Activated CD8-positive, alpha-beta memory T cell treated with anti-CD3 and anti-CD28 coated beads, Interleukin-2, amount 10 ng/mL, durations not matched to agents 7 days and 5 days (primary cell): ENCODE measurements at places on chromosomes 2 and 18.
A peak's percentile ranks its signal among the peaks of the same experiment; 100 is the strongest.

GRCh38 chr2:172085460-172086159, at the start of gene DLX1:
Gene DLX1 (plus strand): TSS chr2:172085507. CDS start chr2:172085678, 171 bp downstream.
- no peak for DNase-seq

- no peak for DNase-seq
These were observed 2.5 kb downstream of the MARCHF4 start for GRCh38 chr2:216369821-216370220.

GRCh38 chr2:26860211-26860850, 12.4 kb downstream of the DPYSL5 start:
- DNase-seq: no peak

GRCh38 chr2:219441451-219442255, 7.0 kb downstream of the SPEG start:
- DNase-seq: no peak

DNA sequence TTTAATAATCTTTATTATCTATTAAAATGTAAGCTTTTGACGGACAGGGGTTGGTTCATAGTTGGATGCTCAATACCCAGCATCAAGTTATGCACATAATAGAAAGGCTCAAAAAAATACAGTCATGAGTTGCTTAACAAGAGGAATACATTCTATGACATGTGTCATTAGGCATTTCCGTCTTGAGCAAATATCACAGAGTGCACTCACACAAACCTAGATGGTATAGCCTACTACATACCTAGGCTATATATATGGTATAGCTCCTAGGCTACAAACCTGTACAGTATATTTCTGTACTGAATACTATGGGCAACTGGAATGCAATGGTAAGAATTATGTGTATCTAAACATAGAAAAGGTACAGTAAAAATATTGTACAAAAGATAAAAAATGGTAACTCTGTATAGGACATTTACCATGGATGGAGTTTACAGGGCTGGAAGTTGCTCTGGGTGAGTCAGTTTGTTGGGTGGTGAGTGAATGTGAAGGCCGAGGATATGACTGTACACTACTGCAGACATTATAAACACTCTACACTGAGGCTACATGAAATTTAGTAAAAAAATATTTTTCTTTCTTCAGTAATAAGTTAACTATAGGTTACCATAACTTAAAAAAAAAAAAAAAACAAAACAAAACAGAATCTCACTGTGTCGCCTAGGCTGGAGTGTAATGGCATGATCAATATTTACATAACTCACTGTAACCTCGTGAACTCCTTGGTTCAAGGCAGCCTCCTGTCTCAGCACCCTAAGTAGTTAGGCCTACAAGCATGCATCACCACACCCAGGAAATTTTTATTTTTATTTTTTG, 201.2 kb downstream of the NBAS start:
- DNase-seq: no peak

- peak; percentile 40 for DNase-seq
These were observed 40.1 kb upstream of the AKAIN1 start for GRCh38 chr18:5237083-5237722.

DNA sequence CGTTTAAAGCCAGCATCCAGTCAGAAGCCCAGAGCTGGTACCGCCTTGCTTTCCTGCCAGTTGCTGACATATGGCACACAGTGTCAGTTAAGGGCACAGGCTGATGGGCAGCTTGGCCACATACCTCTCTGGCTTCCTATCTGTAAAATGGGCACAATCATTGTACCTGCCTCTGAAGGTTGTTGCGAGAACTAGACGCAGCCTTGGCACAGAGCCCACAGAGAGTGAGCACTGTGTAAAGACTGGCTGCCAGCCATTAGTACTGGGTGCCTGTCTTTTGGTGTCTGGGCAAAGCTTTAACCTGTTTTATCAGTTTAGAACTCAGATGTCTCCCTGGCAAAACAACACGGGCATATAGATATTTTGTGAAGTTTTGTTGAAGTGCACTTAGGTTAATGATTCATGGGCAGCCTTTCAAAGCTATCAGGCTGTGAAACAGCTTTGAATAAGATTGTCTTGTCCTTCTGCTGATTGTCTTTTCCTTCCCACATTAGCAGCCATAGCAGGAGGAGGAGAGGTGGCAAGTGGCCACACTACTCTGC, 269.5 kb downstream of the NEDD4L start:
- no peak for DNase-seq

DNA sequence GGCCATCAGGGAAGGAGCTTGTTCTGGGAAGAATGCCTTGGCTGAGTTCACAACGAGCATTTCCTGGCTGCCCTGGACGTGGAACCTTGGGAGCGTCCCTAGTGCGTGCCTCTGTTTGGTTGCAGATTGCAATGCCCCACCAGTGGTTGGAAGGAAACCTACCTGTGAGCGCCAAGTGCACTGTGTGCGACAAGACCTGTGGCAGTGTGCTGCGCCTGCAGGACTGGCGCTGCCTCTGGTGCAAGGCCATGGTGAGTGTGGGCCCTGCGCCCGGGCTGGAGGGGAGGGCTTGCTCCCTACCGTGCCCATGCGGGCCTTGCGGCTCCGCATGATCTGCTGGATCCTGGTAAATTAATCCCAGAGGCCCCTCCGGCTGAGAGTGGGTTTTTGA, 81.9 kb downstream of the DGKD start:
- no peak for DNase-seq

GRCh38 chr2:66448136-66448991, 13.4 kb downstream of the MEIS1 start:
- no peak for DNase-seq

- no peak for DNase-seq
These were observed 198.0 kb upstream of the AGAP1 start for GRCh38 chr2:235295831-235296230.

GRCh38 chr2:147739508-147739907, 105.3 kb upstream of the ACVR2A start:
- no peak for DNase-seq

GRCh38 chr18:55579501-55580270, 8.3 kb downstream of the TCF4 start:
- no peak for DNase-seq

DNA sequence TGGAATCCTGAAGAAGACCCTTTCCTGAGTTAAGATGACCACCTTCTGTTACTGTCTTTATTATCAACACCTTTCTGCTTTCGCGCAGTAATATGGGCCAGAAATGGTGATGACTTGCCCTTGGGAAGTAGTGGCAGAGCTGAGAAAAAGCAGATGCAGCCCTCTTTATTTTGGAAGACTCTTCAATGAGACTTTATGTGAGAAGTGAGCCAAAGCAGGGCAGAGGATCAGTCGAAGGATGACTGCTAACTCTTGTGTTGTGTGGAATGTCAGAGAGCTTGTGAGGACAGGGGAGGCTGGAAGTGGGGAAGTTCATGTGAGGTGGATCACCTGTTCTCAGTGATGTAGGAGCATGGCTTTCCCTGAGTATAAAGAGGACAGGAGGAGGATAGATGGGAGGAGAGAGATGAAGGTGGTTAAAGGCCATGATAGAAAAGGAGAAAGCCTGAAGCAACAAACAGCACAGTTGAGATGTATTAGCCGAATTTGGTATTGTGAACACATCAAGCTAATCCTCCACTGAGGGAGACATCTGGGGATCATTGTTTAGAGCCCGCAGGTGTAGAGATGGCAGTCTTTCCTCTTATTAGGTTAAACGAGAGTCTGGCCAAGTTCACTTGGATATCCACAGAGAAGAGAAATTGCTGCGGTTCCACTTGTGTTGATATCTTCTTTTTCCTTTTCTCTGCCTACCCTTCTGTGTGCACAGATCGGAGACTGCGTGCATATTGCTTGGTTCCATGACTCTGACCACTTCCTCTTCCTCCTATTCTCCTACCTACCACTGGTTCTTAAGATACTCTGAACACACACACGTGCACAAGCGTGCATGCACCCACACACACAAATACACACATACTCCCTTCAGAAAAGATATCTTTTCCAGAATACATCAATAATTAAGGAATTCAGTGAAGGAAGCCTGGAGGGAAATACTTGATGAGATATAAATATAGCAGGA, 67.4 kb downstream of the SLC9A2 start:
- DNase-seq: no peak

- peak; percentile 43 for DNase-seq
These were observed 1.3 kb upstream of the CYP26B1 start for GRCh38 chr2:72148837-72149555.

GRCh38 chr2:184554736-184555135, 43.6 kb upstream of the ZNF804A start:
- no peak for DNase-seq

DNA sequence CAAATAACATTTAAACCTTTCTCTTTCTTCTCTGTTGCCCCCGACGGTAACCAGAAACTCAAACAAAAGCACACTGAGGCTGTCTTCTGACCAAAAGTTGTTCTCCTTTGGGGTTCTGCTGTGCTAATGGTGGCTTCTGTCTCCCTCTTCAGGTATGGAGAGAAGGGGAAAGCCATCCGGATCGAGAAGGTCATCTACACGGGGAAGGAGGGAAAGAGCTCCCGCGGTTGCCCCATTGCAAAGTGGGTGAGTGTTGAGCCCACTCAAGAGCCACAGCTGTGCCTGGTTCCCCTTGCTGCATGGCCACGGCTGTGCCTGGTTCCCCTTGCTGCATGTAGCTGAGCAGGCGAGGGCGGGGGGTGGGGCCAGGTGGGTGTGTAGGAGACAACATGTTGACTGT, 67.4 kb downstream of the BOLA3 start:
- no peak for DNase-seq

- no peak for DNase-seq
These were observed 218.8 kb downstream of the SCG2 start for GRCh38 chr2:223383315-223383714.

- DNase-seq: no peak
These were observed 186.9 kb downstream of the GFPT1 start for GRCh38 chr2:69200107-69200520.

GRCh38 chr2:167928434-167928833, 319.0 kb downstream of the STK39 start:
- DNase-seq: no peak

DNA sequence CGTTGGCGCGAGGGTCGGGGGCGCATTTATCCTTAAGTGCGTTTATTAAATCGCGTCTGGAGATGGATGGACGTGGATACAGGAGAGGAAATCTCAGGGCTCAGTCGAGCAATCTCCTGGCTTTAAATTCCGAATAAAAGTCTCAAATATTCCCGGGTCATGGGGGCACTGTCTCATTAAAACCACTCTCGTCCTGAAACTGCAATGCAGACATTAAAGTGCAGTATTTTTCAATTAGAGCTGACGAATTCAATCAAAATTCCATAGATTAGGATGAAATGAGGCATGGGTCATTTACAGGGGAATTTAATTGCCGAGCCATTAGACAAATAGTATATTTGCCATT, 10.7 kb upstream of the GBX2 start:
- DNase-seq: no peak

- no peak for DNase-seq
These were observed 234.6 kb upstream of the RAB12 start for GRCh38 chr18:8374676-8375075.

- no peak for DNase-seq
These were observed 613 bp downstream of the COL5A2 start for GRCh38 chr2:189178726-189179569.

DNA sequence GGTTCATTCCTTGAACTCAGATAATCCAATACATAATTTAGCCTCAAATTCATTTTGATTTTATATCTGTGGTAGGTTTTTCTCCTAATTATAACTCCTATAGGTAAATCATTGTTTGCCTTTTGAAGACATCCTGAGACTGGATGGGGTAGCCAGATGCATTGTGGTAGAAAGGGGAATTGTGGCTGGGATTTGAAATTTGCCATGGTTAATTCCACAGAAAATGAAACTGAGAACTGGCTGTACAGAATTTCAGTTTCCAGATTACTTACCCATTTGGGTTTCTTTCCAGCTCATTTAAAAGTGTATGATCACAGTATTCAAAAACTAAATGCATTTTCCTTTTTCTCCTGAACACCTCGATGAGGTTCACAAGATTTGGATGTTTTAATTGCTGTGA, 18.2 kb downstream of the CDKL4 start:
- no peak for DNase-seq

- DNase-seq: no peak
These were observed 4.6 kb downstream of the DSC2 start for GRCh38 chr18:31097666-31098065.

- no peak for DNase-seq
These were observed 22.8 kb downstream of the ATP8B1 start for GRCh38 chr18:57780318-57780705.

- DNase-seq: no peak
These were observed 401.6 kb downstream of the PARD3B start for GRCh38 chr2:204946892-204947291.

DNA sequence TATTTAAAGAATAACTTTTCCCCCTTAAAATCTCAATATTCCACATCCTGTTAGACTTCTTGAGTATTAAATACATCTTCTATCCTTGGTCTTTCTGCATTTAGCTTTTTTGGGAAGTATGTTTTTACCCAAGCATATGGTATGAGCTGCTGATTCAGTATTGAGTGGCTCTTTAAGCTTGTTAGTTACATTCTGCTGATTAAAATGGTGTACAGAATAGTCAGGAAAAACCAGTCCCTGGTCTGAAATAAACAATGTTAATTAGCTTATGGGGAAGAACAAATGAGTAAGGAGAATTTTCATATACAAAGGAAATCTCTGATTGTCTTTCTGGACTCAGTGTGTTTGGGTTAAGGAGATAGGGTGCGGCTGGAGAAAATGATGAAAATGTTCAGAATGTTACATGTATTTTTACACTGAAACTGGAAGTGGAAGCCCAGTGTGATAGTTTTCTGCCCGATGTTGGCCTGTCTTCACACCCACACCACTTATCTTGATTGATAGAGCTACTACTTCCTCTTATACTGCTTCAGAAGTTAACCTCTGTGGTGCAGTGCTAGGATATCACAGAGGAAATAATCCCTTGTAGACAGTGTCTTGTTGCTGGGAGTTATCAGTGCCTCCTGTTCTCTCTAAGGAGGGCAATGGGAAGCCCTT, 84.0 kb downstream of the MSH2 start:
- DNase-seq: no peak

- DNase-seq: no peak
These were observed 269.2 kb downstream of the NYAP2 start for GRCh38 chr2:225668606-225669266.

DNA sequence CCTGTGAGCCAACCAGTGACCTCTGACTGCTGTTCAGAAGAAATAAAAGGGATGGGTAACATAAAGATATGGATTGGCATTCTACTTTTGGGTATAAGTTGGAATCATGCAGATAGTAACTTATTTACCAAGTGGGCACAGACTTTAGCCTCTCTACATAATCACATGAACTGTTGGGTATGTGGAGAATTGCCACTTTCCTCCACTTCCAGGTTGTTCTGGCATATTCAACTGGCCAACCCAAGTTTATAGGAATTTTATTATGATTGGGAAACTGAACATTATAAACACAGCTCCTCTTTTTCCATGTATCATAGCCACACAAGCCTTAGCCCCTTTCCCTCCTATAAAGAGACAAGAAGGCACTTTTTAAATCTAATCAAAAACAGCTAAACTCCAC, 179.3 kb downstream of the RNF152 start:
- DNase-seq: no peak

GRCh38 chr2:45771261-45771660, 119.8 kb downstream of the PRKCE start:
- DNase-seq: no peak

DNA sequence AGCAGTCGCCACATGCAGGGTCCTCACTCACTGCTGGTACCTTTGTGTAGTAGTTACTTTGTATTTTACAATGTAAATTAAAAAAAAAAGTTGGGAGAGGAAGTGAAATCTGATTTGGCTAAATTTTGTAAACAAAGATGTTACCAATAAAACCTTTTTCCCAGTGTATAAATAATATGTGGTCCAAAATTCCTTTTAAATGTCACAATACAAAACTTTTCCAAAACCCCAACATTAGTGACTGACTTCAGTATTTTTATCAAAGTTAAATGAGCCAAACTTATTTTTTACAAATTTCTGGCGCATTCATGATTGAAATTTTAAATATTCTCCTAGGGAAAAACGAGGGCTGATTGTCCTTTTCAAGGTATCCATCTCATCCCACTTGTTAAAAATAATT, 239.9 kb downstream of the AGAP1 start:
- DNase-seq: no peak
